SK-MEL-5 (cell line): ENCODE measurements at places on chromosomes 13 and 19. TPM values are rescaled to one million over a fixed set of nuclear protein-coding genes. Genes with fewer than 3 reads are reported as not detected.

DNA sequence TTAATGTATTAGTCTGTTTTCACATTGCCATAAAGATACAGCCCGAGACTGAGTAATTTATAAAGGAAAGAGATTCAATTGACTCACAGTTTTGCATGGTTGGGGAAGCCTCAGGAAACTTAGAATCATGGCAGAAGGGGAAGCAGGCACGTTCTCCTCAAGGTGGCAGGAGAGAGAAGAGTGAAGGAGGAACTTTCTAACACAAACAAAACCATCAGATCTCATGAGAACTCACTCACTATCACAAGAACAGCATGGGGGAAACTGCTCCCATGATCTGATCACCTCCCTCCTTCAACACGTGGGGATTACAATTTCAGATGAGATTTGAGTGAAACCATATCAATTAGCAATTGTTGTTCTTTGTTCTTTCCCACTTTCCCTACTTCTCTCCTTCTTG is 689.0 kb upstream of the SLITRK1 start:
- DNase-seq: peak; percentile 56

DNA sequence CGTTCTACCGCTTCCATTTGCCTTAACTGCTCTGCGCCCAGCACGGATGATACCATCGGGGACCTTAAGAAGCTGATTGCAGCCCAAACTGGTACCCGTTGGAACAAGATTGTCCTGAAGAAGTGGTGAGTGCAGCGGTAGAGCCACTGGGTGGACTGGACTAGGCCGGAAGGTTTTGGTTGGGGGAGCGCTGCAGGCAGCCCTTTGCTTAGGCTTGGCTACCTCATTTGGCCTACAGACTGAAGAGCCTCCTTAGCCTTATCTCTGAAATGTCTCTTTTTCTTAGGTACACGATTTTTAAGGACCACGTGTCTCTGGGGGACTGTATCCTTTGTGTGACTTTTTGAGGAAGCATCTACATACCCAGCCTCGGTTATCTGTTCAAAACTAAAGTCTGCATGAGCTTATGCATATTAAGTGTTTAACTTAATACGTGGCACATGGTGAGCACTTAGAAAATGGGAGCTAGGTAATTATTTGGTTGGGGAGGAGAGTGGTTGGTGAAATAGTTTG is 889 bp downstream of the UBL5 start:
- no peak for DNase-seq

DNA sequence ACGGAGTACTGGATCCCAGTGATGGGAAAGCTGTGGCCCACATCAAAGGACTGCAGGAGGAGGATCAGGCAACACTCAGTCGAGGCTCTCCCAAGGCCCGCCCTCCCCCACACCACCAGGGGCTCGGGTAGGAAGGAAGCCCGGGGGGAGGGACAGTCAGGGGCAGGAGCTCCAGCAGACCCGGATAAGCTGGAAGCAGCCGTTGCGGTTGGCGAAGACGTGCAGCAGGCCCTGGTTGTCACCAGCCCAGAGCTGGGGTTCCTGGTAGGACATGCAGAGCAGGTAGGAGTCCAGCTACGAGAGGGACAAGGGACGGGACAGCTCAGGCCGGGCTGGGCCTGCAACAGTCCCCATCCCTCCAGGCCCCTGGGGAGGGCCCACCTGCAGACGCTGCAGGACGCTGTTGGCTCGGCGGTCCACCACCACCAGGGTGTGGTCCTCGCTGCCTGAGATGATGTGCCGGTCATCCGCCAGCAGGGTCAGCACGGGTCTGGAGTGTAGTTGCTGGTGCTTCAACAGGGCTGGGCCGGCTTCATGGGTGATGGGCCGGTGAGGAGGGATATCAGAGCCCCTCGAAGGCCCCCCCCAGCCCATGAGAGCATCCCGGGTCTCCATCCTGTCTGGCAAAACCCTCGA is 1.9 kb downstream of the GNG14 start:
- DNase-seq: no peak

ZNF534 gene
- total RNA-seq: not detected in 2 replicates

- DNase-seq: no peak
Observed at GRCh38 chr13:44300895-44301638, 72.6 kb upstream of the SERP2 start.

- no peak for DNase-seq
Observed at GRCh38 chr13:44425815-44426078, 52.1 kb downstream of the SERP2 start.

PRODH2 gene
- not detected in 2 replicates for total RNA-seq

DNA sequence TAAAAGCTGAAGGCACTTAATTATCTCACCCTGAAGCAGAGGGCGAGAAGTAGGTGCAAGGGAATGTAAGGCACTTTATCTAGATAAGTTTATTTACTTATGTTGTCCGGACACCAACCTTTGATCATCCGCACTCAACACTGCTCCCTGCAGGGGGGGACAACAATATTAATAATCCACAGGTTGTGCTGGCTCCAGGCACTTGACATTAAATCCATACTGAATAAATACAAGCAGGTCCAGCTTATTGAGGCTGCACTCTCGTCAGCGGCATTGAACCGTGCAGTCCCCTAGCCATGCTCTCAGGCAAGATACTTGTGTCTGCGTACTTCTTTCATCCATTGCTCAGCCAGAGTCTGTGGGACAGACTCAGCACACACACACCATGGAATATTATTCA is 374.5 kb upstream of the NBEA start:
- no peak for DNase-seq

MYADM gene
- total RNA-seq: 4.0 and 4.5 TPM in 2 replicates

- DNase-seq: no peak
Observed at GRCh38 chr19:41578886-41579285, 2.9 kb downstream of the CEACAM21 start.

DKKL1 gene
- total RNA-seq: 0.53 and 0.59 TPM in 2 replicates

DNA sequence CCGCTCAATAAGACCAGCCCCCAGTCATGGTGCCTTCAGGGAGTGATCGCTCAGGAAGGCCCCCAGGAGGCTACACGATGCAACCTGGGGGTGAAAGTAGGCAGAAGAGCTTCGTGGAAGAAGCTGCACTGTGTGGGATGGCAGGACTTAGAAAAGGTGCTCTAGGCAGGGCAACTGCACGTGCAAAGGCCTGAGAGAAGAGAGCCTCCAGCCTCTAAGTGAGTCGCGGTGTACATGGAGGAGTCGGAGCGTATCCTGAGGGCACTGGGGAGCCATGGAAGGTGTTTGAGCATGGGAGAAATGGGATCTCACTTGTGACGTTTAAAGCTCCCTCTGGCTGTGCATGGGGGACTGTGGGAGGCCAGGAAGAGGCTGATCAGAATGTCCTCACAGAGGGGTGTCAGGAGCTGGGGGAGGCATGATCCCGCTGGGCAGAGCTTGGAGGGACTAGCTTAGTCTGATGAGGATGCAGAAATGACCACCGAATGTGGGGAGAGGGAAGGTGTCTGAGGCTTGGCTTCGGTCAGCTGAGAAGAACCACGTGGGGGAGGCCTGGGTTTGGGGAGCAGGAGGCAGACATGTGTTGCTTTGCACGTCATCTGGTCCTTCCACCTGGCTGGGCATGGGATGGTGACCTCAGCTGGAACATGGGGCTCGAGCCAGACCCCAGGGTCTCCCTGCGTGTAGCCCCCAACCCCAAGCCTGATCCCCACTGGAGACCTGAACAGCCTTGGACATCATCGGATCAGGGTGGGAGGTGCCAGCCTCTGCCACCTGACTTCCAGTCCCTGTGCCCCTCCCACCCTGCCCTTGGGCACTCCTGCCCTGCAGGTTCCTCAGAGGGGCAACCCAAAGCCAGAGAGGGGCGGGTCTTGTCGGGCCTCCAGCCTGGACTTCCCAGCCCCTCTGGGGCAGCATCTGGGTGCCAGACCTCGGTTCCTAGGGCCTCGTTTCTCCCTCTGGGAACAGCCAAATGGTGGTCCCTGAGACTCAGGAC is 1.1 kb downstream of the APC2 start:
- DNase-seq: no peak

DNA sequence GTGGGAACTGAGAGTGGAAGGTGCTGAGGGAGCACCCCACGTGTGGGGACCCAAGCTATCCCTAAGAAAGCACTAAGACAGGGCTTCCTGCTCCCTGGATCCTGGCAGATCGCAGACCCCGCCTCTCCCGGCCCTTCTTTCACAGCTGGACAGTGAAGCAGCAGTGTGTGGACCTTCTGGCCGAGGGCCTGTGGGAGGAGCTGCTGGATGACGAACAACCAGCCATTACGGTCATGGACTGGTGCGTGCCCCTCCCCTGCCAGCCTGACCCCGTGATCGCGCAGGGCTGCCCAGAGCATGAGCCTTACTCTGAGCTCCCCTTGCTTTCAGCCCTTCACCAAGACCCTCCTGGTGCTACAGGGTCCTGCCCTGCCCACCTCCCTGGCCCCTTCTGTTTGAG is 2.3 kb downstream of the NCCRP1 start:
- DNase-seq: peak; percentile 89

DNA sequence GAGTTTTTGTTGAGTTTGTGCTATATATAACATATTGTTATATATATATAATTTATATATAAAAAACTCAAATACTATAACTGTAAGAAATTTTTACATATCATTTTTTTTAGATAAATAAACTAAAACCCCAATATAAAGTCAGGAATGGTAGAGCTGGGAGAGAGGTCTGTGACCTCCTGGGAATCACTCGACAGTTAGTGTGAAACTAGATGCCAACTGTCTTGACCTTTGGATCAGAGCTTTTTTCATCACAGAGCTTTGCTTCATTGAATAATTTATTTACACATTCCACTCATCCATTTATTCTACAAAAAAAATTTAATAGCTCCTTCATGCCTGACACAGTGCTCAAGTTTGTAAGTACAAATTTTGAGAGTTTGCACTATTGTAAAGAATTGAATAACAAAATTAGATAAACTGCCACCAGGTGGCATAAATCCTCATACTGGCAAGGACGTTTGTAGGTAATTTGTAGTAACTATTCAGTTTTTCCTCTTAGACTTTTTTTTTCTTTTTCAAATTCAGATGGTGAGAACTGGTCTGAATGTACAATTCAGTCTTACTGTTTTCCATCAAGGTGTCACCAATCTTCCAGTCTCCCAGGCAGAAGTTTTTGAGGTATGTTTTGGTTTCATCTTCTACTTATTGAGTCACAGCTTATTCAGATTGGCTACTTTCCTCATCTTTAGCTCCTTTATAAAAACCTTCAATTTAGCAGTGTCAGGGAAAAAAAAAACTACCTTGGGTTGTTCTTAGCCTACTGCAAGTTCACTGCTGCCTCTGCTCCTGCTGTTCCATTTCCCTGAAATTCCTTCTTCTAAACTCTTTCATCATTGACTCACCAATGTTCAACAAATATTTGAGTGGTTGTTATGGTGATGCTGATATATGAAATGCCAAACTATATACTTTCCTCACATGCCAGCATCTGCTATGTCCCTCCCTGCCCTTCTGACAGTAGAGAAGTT is 28.7 kb downstream of the LACC1 start:
- DNase-seq: peak; percentile 49

DNA sequence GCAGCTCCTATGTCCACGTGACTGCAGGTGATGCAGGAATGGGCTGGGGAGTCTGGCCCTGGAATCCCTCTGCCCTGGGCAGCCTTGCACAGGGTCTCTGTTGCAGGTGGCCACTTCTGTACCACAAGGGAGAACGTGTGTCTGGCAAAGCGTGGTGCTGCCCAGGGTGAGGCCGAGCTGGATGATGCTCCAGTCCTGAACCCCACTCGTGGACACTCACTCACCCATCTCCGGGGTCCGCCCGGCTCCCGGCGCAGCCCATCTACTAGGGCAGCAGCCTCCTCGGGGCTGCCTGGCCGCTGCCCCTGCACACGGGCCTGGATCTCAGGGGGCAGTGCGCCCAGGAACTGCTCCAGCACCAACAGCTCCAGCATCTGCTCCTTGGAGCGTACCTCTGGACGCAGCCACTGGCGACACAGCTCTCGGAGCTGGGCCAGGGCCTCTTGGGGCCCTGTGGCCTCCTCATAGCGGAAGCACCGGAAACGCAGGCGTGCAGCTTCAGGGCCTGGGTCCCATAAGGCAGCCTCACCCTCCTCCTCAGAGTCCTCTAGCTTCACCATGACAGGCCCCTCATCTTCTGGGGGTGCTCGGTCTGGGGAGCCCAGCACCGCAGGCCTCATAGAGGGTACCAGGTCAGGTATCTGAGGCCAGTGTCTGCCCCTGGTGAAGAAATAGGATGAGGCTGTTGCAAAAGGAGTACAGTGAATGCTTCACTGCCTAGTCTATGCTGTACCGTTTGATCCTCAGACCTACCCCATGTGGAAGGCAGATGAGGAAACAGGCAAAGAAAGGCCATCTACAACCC is 2.2 kb downstream of the MZF1 start:
- no peak for DNase-seq

ZNF208 gene
- 0.26 and 0.90 TPM in 2 replicates for total RNA-seq

DNA sequence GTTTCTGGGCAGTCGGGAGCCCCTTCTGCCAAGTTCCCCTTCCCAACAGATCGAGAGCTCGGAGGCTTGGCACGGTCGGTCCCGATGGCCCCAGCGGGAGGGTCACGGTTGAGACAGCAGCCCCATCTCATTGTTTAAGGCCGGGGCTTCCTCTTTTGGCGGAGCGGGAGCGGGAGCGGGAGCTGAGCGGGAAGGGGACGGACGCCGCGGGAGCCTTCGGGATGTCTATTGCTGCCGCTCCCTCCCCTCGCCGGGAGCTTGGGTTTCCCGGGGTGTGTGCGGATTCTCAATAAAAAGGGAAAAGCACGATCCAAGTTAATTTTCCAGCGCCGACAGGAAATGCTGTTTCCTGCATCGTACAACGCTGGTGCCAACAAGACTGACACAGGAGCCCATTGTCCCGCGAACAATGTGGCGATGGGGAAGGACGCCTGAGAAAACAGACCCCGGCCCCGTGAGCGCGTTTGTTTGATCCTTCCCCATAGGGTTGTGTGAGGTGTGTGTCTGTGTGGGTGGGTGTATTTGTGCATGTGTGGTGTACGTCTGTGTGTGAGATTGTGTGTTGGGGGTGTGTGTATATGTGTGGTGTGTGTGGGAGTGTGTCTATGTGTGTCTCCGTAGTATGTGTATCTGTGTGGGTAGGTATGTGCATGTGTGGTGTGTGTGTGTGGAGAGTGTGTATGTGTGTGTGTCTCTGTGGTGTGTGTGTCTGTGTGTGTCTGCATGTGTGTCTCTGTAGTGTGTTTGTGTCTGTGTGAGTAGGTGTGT is 36.3 kb upstream of the FLT1 start:
- peak; percentile 38 for DNase-seq

ZNF709 gene
- total RNA-seq: 1.6 and 2.2 TPM in 2 replicates

DNA sequence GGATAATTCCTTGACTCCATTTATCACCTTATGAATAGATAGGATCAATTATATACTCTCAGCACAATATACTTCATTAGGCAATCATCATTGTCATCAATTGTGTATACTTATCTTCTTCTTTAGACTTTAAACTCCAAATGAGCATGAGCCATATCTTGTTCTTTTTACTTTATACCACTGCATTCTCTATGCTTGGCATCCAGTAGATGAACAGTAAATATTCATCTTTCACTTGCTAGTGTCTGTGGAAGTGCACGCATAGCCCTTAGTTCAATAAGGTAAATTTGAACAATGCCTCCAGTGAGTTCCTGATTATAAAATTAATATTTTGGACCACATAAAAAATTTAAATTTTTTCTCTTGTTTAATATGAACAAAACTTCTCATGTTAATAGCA is 172.3 kb upstream of the SPRY2 start:
- DNase-seq: no peak

- DNase-seq: no peak
Observed at GRCh38 chr13:111117961-111118360, 2.9 kb downstream of the ARHGEF7 start.

- DNase-seq: no peak
Observed at GRCh38 chr13:77168237-77168636, 141.3 kb upstream of the FBXL3 start.

GRCh38 chr19:7959211-7959610 is 15.7 kb upstream of the TIMM44 start:
- DNase-seq: no peak
